ENCODE measurements at places on chromosomes 2 and 18.

DNA sequence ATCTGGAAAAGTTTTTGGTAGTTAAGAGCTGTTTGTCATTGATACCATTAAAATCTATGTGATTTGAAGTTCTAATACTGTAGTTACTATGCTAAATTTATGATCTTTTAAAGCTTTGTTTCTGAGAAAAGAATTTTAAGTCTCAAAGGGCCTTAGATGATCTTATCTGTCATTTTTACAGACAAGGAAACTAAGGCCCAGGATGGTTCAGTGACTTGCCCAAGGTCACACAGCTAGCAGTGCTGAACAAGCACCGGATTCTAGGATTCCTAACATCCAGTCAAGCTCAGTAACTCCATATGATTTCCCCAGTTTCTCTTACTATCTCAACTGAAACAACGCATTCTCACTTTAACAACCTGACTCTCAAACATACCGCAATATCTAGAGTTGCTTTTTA is 37.7 kb downstream of the PELI1 start:
- DNase-seq, result no peak
- H3K27me3 ChIP-seq, result no peaks in the 10 kb centered on the region
- H3K27ac ChIP-seq, result peak overlapping the region; percentile 29
- peaks cover 6% of the 10 kb centered on the region for H3K4me1 ChIP-seq
- H3K4me3 ChIP-seq, result no peak overlapping the region

- DNase-seq, result no peak
- no peak overlapping the region for H3K4me3 ChIP-seq
- no peaks in the 10 kb centered on the region for H3K27me3 ChIP-seq
- H3K27ac ChIP-seq, result peak overlapping the region; percentile 64
- H3K36me3 ChIP-seq, result no peaks in the 10 kb centered on the region
- peaks cover 14% of the 10 kb centered on the region for H3K4me1 ChIP-seq
Measured at GRCh38 chr2:16005816-16006536, 65.6 kb downstream of the MYCN start.

GRCh38 chr2:69646714-69647113 is 3.2 kb upstream of the AAK1 start:
- no peaks in the 10 kb centered on the region for H3K36me3 ChIP-seq
- no peak for DNase-seq
- no peak overlapping the region for H3K27ac ChIP-seq
- peaks cover 10% of the 10 kb centered on the region for H3K4me1 ChIP-seq
- H3K4me3 ChIP-seq, result no peak overlapping the region

- no peak for DNase-seq
- peaks cover 37% of the 10 kb centered on the region for H3K4me1 ChIP-seq
- H3K27me3 ChIP-seq, result no peaks in the 10 kb centered on the region
- H3K4me3 ChIP-seq, result no peak overlapping the region
Measured at GRCh38 chr2:45930396-45930792, 278.9 kb downstream of the PRKCE start.

DNA sequence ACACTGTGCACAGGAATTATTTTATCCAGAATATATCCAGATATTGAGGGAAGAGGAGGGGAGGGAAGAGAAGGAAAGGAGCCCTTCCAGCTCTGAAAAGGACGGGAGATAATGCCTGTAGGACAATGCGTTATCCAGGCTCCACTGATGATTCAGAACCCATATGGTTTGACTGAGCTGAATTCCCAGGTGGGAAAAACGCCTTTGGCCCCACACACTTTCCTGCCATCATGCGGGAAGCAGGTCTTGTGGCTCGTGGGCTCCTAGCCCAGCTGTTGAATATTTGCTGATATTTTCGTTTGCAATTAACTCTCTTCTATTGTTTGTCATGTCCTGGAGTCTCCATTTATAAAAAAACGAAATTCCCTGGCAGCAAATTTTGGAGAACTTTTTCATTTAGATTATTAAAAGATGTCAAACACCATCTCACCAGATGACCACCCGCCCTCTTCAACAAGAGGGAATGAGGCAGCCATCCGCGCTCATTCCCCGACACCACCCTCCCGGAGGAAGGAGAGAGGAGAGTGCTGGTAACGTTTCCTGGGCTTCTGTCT is 8.9 kb downstream of the COL6A3 start:
- H3K4me1 ChIP-seq, result peaks cover 38% of the 10 kb centered on the region
- H3K4me3 ChIP-seq, result no peak overlapping the region
- no peaks in the 10 kb centered on the region for H3K27me3 ChIP-seq
- H3K27ac ChIP-seq, result peak overlapping the region; percentile 88

DNA sequence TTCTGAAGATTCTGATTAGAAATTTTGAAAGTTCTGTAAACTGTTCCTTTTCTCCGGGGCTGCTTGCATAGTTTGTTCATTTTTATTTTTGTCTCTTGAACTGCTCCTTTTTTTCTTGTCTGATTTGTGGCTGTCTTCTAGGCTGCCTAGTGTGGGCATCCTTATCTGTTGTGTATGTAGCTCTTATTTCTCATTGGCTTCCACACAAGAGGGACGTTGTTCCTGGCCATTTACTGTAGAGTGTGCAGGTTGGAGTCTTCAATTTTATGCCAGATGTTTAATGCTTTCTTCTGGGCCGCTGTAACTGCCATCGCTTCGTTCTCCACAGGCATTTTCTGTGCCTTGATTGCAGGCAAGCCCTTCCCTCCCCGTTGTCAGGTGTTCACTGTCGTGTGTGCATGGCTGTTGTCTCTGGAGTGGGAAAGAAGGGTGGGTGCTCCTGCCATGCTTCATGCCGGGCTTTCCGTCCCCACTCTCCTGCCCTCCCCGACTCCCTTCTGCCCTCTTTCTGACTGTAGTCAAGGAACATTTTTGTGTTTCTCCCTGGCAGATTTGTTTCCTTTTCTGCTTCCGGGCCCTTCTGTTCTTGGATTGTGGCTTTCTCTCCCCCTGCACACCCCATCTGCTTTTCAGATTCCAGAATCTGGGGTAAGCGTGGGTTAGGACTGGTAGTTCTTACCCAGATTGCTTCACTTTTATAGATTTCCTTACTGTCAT is 15.5 kb downstream of the CEP192 start:
- no peaks in the 10 kb centered on the region for H3K4me1 ChIP-seq
- H3K27me3 ChIP-seq, result no peaks in the 10 kb centered on the region
- peaks cover 5% of the 10 kb centered on the region for H3K36me3 ChIP-seq
- no peak overlapping the region for H3K4me3 ChIP-seq
- DNase-seq, result no peak

DNA sequence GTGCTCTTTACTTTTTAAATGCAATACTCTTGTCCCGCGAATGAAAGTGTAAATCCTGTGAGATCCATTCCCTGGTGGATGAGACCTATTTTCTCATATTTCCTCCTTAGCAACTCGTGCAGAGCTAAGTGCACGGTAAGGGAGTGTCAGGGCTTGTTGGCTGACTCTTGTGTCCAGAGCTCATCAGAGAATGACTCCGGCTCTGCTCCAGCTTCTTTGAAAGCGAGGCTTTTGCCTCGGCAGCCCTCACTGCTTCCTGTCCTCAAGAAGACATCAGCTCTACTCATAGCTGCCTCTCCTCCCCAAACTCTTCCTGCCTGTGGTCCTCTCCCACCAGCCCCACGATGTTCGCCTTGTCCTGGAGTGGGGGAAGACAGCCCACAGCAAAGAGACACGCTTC is 70.7 kb downstream of the LIPG start:
- no peak overlapping the region for H3K27ac ChIP-seq
- no peaks in the 10 kb centered on the region for H3K4me1 ChIP-seq
- H3K4me3 ChIP-seq, result no peak overlapping the region
- DNase-seq, result no peak
- no peaks in the 10 kb centered on the region for H3K36me3 ChIP-seq

DNA sequence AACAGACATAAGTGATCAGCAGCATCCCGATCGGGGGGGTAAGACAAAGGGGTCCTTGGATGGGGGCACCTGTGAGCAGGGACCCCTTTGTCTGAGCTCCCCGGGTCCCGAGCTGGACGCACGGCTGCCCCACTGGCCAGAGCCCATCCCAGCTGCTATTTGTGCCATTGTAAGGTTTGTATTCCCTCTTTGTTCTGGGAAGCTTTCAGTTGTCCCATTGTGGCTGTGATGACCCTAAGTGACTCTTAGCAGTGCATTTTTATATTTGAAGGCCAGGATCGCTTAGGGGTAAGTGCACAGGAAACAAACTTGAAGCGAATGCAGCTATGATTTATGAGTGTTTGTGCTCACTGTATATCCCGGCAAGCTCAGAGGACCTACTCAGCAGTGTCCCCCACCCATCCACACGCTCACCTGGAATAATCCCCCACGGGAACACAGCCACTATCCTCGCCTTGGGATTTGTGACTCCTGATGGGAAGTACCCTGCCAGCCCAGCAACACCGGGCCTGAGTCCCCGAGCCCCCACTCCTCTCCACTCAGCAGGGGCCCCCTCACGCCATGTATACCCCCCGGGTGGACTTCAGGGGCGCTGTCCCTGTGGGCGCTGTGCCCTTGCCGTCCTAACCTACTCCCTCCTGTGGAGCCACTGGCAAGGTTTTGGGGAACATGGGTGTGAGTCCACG is 80.1 kb downstream of the MBP start:
- H3K27me3 ChIP-seq, result no peaks in the 10 kb centered on the region
- H3K27ac ChIP-seq, result no peak overlapping the region
- DNase-seq, result no peak
- no peaks in the 10 kb centered on the region for H3K36me3 ChIP-seq
- H3K4me1 ChIP-seq, result peaks cover 24% of the 10 kb centered on the region
- H3K4me3 ChIP-seq, result no peak overlapping the region

DNA sequence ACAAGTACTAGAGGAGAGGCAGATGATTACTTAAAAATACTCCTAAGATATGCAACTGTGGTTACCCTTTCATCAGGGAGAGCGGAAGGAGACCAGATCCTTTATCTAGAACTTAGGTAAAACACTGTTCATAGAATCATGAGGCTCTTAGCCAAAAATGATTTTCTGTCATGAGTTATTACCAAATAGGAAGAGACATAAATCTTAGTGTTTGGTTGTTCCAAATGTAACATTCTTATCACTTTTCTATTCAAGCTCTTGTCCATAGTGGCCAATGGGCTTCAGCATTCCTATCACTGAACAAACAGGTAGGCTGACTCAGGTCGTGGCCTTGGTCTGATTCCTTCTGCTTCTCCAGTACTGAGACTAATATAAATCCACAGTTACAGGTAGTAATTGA is 38.5 kb downstream of the RPRD1A start:
- H3K27me3 ChIP-seq, result no peaks in the 10 kb centered on the region
- no peaks in the 10 kb centered on the region for H3K36me3 ChIP-seq
- H3K4me1 ChIP-seq, result no peaks in the 10 kb centered on the region
- no peak overlapping the region for H3K27ac ChIP-seq
- H3K4me3 ChIP-seq, result no peak overlapping the region

All from esophagus squamous epithelium (tissue), 5 donors.